GM19239 (cell line): ENCODE measurements at places on chromosomes 12 and 14.

GRCh38 chr12:76240281-76240680, 107.9 kb downstream of the BBS10 start:
- no peak for DNase-seq

GRCh38 chr12:90106568-90106967, 397.9 kb upstream of the ATP2B1 start:
- DNase-seq, result no peak

DNA sequence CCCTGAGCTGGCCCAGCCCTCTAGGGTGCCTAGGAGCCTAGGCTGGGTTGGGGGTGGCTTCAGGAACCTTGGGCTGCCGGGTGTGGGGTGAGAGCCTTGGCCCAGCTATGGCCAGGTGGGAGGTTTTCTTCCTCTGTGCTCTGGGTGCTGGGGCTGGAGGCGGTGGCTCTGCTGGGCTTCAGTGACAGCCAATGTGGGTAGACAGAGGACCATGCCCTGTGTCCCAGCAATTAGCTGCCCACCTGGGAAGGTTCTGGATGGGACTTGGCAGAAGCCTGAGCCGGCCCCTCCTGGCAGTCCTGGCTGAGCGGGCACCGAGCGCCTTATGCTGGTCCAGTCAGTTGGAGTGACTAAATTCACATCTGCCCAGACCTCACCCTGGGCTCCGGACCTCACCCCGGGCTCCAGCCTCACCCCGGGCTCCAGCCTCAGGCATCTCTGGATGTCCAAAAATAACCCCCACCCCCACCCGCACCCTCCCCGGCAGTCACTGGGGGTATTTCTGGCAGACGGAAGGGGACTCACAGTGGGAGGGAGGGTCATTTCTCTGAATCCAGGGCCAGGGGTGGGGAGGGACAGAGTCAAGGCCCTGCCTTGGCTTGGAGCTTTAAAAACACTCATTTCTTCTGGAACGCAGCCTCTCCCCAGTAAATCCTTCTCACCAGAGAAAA, 46.9 kb downstream of the CYP46A1 start:
- no peak for DNase-seq

DNA sequence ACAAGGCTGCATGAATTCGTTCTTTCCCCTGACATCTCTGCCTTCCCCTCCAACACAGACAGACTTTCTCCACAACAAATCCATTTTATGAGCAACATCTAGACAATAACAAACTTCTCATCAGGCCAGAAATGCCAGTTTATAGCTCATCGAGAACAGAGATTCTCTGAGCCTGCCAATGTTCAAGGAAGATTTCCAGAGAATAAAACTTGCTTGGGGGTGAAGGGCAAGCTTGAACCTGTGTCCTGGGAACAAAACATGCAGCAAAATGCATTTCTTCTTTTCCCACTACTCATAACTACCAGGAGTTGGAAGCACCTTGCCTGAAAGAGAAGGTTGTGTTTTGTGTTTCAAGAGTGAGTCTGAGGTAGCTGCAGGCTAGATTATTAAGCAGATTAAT, 6.8 kb downstream of the MAP1LC3B2 start:
- no peak for DNase-seq

DNA sequence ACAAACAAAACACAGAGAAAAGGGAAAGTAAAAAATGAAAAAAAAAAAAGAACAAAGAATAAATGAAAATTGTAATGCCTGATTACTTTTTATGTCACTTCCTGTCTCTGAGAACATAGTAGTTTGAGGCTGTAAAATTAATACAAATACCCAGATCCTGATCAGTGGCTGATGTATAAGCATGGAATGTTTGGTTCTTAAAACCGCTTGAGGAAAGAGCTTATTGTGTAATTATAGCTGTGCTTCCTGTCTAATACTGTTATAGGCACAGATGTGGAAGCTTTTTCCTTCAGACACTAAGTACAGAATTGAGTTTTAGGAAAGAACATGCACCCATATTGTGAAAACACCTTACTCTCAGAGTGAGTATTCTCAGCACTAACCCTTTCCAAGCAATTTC, 86.9 kb downstream of the AVPR1A start:
- DNase-seq, result no peak

- DNase-seq, result no peak
These were observed 64.5 kb downstream of the TESC start for GRCh38 chr12:117034701-117035151.

- DNase-seq, result no peak
These were observed 148.8 kb downstream of the SLC38A4 start for GRCh38 chr12:46676797-46677520.

- DNase-seq, result no peak
These were observed 24.8 kb downstream of the GPR68 start for GRCh38 chr14:91219517-91220389.

DNA sequence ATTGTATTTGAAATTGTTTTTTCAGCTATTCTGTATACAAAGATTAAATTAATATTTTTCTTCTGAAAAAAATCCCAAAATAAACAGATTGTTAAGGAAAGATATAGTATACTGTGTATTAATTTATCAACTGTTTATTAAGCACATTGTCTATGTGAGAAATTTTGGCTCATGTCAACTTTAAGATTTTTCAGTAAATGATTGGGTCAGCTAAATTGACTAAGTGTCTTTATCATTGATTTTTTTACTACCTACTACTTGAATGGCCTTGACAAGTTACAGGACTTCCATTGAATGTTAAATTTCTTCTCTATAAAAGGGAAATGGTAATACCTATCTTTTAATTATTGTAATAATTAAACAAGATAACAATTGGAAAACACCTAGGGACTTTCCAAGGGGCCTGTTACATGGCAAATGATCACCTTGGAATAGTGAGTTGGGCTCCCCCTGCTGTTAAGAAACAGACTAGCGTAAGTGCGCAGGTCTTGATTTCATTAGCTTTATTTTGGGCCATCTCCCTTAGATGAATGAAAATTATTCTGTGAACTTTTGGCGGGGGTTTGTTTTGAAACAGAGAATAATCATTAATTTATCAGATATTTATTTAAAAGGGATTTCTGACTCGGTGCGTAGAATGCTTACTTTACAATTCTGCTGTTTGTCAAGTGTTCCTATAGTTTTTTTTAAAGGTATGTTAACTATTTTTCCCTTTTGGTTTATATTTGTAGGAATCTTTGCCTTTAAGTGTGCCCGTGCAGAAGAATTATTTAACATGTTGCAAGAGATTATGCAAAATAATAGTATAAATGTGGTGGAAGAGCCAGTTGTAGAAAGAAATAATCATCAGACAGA, 14.5 kb upstream of the CCT2 start:
- DNase-seq, result peak; percentile 10

DNA sequence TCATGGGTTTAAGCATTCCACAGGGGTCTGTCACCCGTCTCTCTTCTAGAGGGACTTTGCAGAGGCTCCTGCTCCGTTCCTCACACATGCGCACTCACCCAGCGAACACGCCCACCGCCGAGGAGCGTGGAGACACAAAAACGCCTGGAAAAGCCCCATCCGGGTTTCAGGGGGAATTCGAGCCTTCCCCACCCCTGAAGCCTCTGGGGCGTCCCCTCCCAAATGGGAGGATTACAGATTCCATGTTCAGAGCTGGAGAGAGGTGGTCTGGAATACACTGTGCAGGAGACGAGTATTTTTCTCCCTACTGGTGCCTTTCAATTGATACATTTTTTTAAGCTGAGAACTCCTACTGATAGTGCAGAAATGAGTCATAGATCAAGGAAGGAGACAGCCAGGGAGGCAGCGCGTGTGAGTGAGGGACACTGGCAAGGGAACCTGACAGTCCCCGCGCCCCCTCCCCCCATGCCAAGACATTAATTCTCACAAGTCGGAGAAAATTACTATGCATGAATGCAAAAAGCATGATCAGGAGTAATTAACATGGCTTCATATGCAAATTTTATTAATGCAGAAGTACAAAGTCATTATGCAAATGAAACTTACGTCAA, 36.9 kb downstream of the BCL11B start:
- no peak for DNase-seq

- DNase-seq, result no peak
These were observed 70.8 kb upstream of the LTA4H start for GRCh38 chr12:96106137-96106536.

DNA sequence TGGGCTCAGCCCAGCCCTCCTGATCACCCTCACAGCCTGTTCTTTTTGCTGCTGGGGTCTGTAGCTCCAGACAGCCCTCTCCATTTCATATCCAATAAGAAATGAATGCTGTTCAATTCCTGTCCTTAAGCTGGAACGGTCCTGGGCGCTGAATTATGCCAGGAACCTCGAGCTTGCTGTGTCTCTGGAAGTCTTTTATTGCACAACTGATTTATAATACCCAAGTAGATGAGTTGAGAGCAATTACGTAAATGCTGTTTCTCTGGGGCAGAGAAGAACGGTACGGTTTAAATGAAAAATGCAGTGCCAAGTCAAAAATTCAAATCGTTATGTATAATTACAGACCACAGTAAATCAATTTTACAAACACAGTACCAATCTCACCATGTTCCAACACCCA, 161.0 kb downstream of the SAMD4A start:
- no peak for DNase-seq

GRCh38 chr14:48575772-48576171, 900.4 kb upstream of the MDGA2 start:
- DNase-seq, result no peak

- no peak for DNase-seq
These were observed 96.0 kb downstream of the CNTN1 start for GRCh38 chr12:40788276-40788675.

DNA sequence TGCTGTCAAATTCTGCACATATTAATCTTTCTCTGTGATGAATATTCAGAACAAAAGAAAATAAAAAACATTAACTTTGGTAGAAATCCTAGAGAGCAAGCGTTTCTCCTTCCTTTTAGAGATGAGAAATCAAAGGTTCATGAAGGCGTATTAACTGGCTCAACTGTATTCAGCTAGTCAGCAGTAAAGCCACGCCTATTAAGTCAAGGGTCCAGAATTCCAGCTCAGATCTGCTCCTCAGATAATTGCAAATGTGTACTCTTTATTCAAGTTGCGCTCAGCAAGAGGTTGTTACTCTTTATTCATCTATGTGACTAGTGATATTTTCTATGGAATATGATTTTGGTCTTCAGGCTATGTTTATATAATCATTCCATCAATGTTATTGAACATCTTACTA, 13.1 kb upstream of the POC1B start:
- DNase-seq, result no peak

GRCh38 chr12:122839907-122840554, 4.8 kb downstream of the HIP1R start:
- no peak for DNase-seq

GRCh38 chr12:111503116-111503515, 96.0 kb downstream of the ATXN2 start:
- no peak for DNase-seq

DNA sequence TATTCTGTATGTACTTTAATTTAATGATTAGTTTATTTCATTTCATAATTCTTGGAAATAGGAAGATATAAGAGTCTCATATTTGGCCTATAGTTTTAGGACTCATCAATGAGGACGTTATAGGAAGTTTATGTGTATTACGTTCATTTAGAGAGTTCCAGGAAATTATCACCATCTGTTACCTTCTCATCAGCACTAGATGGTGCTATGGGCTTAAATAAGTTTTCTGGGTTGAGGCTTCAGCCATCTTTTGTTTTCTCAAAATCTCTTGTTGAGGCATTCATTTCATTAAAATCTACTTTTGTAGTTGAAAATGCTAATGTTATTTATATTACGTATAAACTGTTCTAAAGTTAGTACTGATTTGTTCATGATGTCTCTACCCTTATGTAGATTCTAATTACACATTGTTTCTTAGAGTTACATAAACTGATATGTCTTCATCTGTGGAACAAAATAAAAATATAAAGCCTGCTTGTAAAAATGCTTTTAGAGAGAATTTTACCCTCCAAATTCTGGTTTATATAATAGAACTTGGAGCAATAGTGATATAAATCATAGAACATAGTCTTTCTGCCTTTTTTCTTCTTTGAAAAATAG, 89.2 kb downstream of the CFAP54 start:
- peak; percentile 17 for DNase-seq

GRCh38 chr14:53044486-53044885, 93.6 kb upstream of the FERMT2 start:
- DNase-seq, result no peak

- no peak for DNase-seq
These were observed 88.7 kb downstream of the HECTD1 start for GRCh38 chr14:31118892-31119291.

DNA sequence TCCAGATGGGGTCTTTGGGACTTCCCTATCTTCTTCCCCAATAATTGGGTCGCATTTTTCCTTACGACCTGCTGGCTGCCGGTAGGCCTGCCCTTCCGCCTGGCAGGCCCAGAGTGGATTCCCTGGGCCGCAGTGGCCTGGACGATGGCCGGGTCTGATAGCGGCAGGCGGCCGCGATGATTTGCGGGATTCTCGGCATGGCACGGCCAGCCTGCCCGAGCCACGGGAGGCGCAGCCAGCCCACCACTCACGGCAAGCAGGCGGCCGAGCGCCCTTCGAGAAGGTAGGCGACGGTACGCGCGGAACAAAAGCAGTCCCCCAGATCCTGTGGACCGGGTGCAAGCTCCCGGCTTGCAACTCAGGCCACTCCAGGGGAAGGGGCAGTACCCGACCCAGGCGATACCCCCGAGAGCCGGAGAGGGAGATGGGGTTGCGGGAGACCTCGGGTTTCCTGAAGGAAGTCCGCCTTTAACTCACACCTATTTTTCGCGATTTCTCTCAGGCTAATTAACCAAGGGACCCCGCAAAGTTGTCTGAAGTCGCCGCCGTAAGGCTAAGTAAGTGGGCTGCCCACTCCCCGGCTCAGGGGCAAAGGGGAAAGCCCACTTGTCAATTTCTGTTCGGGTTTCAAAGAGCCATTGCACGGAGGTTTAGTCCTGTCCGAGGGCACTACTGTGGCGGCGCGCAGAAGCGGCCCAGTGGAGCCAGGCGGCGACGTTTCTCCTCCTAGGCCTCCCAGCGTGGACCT, 1.4 kb upstream of the GSC start:
- DNase-seq, result no peak

DNA sequence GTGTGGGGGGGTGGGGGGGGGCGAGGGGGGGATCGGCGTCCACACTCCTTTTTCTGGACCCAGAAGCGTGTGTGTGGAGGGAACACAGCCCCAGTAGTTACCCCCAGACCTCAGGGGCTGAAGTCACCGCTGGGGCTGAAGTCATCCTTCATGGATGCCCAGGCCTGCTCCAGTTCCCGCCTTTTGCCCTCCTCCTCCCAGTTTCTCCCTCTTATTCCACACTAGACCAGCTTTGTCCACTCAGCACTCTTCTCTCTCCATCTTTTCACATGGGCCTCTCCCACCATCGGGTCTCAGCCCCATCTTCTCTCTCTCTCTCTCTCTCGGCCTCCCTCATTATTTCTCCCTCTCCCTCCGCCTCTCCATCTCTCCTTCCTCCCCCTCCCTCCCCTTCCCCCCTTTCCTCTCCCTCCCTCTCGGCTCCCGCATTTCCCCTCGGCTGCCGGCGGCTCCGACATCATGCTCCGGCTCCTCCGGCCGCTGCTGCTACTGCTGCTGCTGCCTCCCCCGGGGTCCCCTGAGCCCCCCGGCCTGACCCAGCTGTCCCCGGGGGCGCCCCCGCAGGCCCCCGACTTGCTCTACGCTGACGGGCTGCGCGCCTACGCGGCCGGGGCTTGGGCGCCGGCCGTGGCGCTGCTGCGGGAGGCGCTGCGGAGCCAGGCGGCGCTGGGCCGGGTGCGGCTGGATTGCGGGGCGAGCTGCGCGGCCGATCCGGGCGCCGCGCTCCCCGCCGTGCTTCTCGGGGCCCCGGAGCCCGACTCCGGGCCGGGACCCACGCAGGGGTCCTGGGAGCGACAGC, at the start of gene P3H3:
Gene P3H3 (plus strand): TSS at position 426 of the 799 bp plus-strand sequence. CDS start 34 bp downstream, at position 460.
- DNase-seq, result no peak
